ENCODE measurements at places on chromosomes 13 and 19.

DNA sequence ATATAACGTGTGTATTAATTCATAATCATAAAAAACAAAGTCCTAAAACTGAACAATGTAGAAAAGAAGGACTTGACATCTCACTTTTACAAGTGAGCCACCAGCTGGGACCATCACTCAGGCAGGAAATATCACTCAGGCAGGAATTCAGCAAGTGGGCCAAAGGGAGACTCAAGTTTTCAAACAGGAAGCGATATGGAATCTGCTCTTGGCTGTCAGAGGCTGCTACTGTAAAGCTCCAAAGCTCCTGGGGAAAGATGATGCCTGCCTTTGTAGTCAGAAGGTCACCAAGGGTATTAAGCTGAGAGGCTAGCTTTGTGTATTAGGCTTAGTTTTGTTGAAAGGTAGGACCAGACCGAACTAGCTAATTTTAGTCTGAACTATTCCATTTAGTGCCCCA is 5.5 kb upstream of the AKAP11 start:
- no peak for DNase-seq

DNA sequence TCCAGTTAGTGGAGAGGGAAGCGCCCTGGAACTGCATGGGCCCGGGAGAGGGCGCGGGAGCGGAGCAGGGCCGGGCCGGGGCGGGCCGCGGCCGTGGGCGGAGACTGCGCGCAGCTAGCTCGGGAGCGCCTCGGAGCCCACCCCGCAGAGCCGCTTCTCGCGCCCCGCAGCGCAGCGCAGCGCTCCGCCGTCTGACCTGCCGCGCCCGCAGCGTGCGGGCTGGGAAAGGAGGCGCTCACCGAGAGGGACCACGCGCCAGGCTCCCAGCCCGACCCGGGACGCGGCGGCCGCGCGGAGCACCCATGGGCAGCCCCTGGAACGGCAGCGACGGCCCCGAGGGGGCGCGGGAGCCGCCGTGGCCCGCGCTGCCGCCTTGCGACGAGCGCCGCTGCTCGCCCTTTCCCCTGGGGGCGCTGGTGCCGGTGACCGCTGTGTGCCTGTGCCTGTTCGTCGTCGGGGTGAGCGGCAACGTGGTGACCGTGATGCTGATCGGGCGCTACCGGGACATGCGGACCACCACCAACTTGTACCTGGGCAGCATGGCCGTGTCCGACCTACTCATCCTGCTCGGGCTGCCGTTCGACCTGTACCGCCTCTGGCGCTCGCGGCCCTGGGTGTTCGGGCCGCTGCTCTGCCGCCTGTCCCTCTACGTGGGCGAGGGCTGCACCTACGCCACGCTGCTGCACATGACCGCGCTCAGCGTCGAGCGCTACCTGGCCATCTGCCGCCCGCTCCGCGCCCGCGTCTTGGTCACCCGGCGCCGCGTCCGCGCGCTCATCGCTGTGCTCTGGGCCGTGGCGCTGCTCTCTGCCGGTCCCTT is at the start of gene MLNR:
MLNR (plus strand) TSS at position 303 of the 820 bp plus-strand sequence; CDS start at position 303, 0 bp downstream.
- no peak for DNase-seq

GRCh38 chr19:45508861-45509691 is 1.8 kb downstream of the VASP start:
- no peak for DNase-seq

DNA sequence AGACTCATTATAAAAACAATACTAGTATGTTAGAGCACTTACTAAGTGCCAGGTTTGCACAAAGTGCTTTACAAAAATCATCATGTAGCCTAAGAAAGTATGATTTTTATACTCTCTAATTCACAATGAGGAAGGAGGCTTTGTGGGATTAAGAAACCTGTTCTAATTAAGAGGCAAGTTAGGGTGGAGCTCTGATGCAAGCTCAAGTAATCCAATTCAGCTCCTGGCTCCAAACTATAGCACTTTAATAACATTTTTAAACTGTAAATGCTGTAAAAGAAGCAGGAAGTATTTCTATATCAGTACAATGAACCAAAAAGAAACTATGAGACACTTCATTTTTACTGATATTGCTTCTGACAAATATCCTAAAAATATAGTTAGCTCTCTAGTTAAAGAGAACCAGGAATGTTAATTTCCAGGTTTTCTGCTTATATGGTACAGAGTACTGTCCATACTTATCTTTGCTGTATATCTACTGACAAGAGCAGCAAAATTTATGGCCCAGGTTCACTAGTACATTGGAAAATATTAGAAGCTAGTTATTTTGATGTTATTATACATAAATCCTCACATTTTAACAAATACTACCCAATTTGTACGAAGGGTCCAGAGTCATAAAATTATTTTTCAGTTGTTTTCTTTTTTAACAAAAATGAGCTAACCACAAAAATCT is 482.0 kb downstream of the DIAPH3 start:
- no peak for DNase-seq

GRCh38 chr13:91017031-91017668 is 330.3 kb upstream of the MIR17HG start:
- no peak for DNase-seq

- DNase-seq = no peak
Measured at GRCh38 chr19:33281296-33281926, 20.9 kb downstream of the CEBPA start.

DNA sequence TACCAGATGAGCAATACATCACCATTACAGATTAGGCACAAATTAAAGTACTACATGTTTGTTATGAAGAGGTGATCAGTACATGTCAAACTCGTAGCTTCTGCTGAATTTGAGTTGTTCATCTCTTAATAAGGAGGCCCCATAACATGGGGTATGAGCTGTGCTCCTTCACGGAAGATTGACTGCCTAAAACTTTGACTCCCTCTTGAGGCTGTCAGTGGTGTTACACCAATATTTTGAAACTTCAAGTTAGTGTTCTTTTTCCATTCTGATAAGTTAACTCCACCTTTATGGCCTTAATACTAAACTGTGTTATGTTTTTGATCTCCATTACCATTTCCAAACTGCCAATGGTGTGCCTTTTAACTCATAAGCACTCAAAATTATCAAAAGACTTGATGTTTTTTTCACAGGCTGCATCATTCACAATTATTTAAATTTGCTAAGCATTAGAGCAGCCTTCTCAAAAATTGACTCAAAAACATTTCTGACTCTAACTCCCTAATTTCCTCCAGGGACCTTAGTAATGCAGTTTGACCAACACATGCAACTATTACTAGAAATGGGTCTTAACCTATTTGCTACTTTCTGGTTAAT is 1591.5 kb downstream of the PCDH9 start:
- DNase-seq = no peak

GRCh38 chr13:21942061-21942460 is 271.2 kb downstream of the FGF9 start:
- DNase-seq = no peak

DNA sequence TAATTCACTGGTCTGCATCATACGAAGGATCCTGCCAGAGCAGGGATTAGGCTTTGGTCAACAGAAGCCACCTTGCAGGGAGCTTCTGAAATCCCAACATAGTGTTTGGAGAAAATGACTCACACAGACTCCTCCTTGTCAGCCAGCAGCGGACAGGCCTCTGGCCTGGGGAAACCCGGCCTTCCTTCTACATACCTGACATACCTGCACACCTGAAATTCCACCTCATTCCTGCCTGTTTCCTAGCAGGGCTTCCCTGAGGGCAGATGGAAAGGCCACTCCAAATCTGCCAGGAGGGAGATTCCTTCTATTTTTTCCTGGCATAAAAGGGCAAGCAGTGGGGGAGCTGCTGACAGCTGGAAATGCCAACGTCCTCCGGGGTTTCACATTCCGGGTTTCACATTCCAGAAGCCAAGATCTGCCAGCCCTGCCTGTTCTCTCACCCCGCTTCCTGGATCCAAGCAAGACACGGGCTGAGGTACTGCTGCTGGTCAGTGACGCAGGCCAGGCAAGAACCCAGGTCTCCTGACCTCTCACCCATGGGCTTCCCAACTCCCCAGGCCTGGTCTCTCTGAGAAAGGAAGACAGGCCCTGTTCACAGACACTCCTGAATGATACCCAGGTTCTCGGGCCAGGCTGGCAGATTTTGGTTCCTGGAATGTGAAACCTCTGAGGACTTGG is 18.2 kb upstream of the IGFL1 start:
- no peak for DNase-seq

- no peak for DNase-seq
Measured at GRCh38 chr19:2627319-2627829, 75.1 kb downstream of the GNG7 start.

- DNase-seq = no peak
Measured at GRCh38 chr19:44684892-44685863, 13.8 kb upstream of the CEACAM16 start.

DNA sequence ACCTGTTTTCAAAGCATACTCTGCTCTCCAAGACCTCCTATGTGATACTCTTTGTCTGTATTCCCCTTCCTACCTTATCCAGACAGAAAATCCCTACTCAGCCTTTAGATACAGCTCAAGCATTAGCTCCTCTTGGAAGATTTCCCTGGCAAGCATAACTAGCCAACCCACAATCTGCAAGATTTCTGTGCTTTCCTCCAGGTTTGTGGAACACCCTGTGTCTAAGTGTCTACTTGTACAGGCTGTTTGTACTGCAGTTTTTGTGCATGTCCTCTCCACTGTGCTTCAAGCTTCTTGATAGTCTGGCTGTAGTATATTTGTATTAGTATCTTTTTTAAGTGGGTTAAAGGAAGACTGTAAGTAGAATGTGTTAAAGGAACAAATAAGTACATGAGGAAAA is 203.7 kb downstream of the RFC3 start:
- no peak for DNase-seq

All from stimulated activated CD8-positive, alpha-beta memory T cell treated with anti-CD3 and anti-CD28 coated beads, Interleukin-7, amount 100 ng/mL, for 24 hours (primary cell).